Posterior cingulate gyrus (tissue), 11 donors: ENCODE measurements at places on chromosomes 6 and 20.

GRCh38 chr20:50794181-50794845 lies 548 bp upstream of the BCAS4 start:
- no peak for DNase-seq

DNA sequence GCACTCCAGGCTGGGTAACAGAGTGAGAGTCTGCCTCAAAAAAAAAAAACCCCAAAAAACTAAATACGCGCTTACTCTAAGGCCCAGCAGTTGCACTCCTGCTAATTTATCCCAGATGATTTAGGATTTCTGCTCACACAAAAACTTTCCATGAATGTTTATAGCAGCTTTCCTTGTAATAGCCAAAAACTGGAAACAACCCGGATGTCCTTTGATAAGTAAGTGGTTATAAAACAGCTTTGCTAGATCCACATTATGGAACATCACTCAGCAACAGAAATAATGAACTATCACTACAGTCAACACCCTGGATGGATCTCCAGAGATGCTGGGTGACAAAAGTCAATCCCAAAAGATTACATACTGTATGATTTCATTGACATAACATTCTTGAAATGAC lies 220.4 kb upstream of the JARID2 start:
- DNase-seq, result no peak

DNA sequence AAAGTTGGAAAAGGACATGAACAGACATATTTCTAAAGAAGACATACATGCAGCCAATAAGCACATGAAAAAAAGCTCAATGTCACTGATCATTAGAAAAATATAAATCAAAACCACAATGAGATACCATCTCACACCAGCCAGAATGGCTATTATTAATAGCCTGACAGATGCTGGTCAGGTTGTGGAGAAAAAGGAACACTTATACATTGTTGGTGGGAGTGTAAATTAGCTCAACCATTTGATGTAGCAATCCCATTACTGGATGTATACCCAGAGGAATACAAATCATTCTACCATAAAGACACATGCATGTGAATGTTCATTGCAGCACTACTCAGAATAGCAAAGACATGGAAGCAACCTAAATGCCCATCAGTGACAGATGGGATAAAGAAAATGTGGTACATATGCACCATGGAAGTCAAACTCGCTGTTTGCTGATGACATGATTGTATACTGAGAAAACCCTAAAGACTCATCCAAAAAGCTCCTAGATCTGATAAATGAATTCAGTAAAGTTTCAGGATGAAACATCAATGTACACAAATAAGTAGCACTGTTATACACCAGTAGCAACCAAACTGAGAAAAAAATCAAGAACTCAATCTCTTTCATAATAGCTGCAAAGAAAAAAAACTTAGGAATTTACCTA lies 196.8 kb downstream of the ADGB start:
- no peak for DNase-seq

DNA sequence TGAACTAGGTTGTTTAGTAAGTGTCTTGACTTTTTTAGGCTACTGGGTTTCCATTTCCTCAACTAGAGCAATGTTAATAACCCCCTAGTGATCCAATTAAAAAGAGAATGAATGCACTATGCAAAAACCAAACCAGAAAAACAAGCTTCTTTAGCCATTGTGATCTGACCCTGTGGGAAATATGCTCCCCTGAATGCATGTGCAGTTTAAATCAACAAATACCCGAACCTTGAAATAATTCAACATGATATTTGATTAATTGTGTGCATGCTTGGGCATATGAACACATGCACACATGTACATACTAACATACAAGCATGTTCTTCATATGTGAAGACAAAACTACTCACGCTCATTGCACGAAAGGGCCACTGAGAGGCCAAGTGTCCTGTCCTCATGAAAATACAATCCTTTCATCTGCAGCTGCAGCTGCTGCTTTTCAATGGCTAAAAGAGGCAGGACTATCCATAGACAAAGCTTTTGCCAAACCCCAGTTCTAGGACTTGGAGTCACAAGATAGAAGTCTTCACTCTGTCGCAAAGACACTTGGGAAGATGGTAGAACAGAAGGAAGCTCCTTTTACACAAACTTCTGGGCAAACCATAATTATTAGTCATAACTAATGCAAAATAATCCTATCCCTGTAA lies 207.1 kb upstream of the POU3F2 start:
- DNase-seq, result no peak

- DNase-seq, result no peak
Observed at GRCh38 chr6:25248123-25248522, 31.1 kb upstream of the CARMIL1 start.

- no peak for DNase-seq
Observed at GRCh38 chr6:135531954-135532490, 34.5 kb upstream of the AHI1 start.

DNA sequence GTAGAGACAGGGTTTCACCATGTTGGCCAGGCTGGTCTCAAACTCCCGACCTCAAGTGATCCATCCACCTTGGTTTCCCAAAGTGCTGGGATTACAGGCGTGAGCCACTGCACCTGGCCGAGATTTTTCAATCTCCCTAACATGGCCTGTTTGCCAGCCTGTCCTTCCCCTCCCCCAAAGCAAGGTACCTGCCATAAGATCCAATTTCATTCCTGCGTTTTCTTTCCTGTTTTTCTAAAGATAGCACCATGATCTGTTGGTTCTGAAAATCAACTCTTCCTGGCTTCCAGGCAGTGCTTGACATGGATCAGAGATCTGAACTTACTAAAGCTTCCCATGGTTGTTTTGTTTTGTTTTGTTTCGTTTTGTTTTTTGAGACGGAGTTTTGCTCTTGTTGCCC lies 7.5 kb downstream of the MGME1 start:
- DNase-seq, result no peak

DNA sequence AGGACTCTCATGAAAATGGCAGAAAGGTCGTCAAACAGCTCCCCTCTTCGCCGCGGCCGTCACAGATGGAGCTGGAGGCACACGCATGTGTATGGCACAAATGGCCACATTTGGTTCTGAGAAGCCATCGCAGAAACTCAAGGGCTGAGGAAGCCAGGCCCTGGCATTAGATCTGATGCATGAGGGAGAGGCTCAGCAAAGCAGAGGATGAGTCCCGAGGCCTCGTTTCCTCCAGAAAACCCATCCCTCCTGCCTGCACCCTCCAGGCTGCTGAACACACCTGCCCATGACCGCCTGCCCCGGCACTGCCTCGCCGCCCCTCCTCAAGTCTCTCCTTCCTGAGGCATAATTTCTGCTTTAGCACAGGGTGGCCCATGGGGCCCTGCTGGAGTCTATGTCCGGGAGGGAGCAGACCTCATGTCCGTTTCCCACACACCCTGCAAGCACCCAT lies 240.3 kb downstream of the DLL1 start:
- DNase-seq, result no peak
